ENCODE measurements at places on chromosomes 7 and 10.

GRCh38 chr10:24041034-24041433, 167.9 kb upstream of the KIAA1217 start:
- H3K4me1 ChIP-seq, result peaks cover 34% of the 10 kb centered on the region
- H3K4me3 ChIP-seq, result no peak overlapping the region
- H3K27me3 ChIP-seq, result no peaks in the 10 kb centered on the region

GRCh38 chr7:18345641-18346234, 149.8 kb upstream of the HDAC9 start:
- no peaks in the 10 kb centered on the region for H3K4me1 ChIP-seq
- H3K36me3 ChIP-seq, result no peaks in the 10 kb centered on the region
- H3K27me3 ChIP-seq, result no peaks in the 10 kb centered on the region
- no peak overlapping the region for H3K27ac ChIP-seq
- DNase-seq, result no peak

DNA sequence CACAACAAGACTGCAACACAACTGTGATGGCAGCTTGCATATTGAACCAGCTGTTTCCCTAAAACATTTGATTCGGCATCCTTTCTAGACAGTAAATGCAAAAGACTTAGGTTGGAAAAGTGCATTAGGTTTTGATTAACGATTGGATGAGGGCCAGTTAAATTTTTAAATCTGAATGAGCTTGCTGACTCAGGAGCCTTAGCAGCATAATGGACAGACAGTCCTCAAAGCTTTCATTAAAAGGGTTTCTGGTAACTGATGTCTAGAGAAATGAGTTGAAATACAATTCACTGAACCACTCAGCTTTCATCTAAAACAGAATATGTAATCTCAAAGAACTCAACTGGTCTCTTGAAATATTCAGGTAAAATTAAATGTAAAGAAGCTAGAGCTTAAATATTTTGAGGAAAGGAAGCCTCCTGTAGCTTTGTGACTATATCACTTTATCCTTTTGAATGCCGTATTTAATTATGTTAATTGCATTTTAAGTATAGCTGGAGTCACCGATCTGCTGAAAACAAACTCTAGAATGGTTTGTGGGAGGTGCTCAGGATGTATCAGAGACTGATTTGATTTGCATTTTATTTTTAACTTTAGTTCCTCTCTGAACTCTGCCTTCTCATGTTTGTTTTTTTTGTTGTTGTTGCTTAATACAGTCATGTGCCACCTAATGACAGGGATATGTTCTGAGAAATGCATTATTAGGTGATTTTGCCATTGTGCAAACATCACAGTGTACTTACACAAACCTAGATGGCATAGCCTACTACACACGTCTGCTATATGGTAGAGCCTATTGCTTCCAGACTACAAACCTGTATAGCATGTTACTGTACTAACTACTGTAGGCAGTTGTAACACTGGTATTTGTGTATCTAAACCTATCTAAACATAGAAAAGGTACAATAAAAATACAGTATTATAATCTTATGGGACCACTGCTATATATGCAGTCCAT, 29.2 kb upstream of the ATRNL1 start:
- no peaks in the 10 kb centered on the region for H3K4me1 ChIP-seq
- no peak for DNase-seq
- H3K27me3 ChIP-seq, result no peaks in the 10 kb centered on the region
- no peak overlapping the region for H3K27ac ChIP-seq
- no peaks in the 10 kb centered on the region for H3K36me3 ChIP-seq

DNA sequence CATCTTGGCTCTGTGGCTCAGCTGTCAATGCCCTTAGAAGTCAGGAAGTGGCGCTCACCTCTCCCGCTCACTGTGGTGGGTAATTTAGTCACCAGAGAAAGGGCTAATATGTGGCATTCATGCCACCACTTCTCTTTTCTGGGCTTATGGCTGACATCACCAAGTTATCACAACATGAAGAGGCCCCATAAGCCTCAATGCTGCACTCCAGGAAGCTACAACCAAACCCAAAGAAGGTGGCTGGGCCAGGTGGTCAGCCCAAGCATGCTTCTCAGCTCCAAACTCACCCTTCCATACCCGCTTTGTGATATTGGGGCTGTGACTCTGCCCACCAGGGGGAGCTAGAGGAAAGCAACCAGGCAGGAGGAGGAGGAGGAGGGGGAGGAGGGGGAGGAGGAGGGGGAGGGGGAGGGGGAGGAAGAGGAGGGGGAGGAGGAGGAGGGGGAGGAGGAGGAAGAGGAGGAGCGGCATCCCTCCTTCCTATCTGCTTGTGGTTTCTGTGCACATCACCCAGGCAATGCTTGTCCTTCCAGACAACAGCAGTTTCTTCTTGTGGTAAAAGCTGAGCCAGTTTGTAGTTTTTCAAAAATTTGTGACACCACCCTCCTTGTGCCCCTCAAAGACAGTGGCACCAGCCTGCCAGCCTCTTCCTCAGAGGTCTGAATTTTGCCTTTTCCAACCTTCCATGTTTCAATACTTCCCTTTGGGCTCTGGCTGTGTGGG, 42.1 kb downstream of the CYP26A1 start:
- H3K4me1 ChIP-seq, result no peaks in the 10 kb centered on the region
- DNase-seq, result peak; percentile 10
- H3K36me3 ChIP-seq, result no peaks in the 10 kb centered on the region
- H3K27ac ChIP-seq, result no peak overlapping the region

DNA sequence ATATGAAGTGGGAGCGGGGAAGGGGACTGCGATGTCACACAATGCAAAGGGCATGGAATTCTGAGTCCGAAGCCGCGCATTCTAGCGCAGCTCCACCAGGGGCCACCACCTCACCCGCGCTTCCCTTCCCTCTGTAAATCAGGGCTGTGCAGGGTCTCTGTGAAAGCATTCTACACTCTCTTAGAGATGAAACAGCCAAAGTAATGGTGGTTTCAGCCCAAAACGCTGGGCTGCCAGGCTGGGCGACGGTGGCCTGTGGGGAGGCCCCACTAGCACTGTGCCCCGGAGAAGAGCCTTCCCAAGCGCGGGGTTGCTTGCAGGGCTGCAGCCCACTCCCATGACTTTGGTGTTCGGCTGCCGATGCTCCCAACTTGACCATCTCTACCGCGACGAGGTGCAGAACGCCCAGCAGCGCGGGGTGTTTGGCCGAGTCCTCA, 11.4 kb downstream of the ATG9B start:
- H3K27me3 ChIP-seq, result peaks cover 17% of the 10 kb centered on the region
- H3K27ac ChIP-seq, result no peak overlapping the region
- H3K36me3 ChIP-seq, result no peaks in the 10 kb centered on the region
- peaks cover under 1% of the 10 kb centered on the region for H3K4me1 ChIP-seq
- no peak overlapping the region for H3K4me3 ChIP-seq
- DNase-seq, result no peak

GRCh38 chr10:129331207-129331838, 135.7 kb upstream of the MGMT start:
- no peaks in the 10 kb centered on the region for H3K4me1 ChIP-seq
- no peak overlapping the region for H3K4me3 ChIP-seq
- H3K36me3 ChIP-seq, result no peaks in the 10 kb centered on the region
- no peaks in the 10 kb centered on the region for H3K27me3 ChIP-seq
- H3K27ac ChIP-seq, result no peak overlapping the region

DNA sequence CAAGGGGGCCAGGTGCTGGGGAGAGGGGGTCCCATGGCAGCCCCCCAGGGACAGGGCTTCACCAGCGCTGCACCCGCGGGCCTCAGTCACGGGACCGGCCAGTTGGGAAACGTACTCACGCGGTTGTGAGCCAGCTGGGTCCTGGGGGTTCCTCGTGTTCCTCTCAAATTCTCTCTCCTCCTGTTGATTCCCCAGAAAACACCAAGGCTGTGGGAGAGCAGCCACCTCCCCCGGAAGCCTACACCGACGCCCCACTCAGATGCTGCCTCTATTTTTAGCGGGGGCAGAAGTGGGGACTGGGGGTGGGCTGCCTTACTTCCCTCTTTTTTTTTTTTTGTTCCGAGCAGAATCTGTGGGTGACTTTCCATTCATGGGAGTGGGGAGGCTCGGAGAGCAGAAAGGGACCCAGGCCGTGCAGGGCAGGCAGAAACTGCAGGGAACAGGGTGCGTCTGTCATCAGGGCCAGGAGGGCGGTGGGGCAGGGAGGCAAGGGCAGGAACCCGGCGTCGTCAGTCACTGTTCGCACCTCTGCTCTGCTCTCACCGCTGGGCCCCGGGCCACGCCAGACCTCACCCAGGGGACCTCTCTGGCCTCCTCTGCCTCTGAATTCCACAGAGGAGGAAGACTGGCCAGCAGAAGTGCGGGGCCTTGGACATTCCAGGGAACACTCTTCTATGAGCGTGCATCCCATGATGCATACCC, 63.1 kb downstream of the CARD11 start:
- H3K36me3 ChIP-seq, result no peaks in the 10 kb centered on the region
- no peaks in the 10 kb centered on the region for H3K4me1 ChIP-seq
- no peak overlapping the region for H3K4me3 ChIP-seq
- no peak overlapping the region for H3K27ac ChIP-seq
